ENCODE measurements at places on chromosomes 7 and 10.

GRCh38 chr10:51377070-51377931 is 303.0 kb downstream of the PRKG1 start:
- no peak for DNase-seq

DNA sequence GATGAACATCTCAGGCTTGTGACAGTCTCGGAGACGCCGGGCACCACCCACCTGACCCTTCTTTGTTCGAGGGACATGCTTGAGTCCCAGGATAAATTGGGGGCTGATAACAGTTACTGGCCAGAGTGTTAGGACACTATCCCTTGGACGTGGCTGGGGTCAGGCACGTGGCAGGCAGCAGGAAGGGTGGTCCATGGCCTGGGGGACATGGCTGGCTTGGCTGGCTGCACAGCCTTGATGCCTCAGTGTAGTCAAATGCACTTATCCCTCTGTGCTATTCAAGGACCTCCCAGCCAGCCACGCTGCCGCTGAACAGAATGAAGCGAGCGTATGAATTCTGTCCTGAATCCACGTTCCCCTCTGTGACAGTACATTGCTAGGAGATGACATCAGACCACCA is 662.0 kb upstream of the FOXK1 start:
- DNase-seq, result no peak

- no peak for DNase-seq
These were observed 24.4 kb upstream of the ANK3 start for GRCh38 chr10:60414111-60414510.

- DNase-seq, result no peak
These were observed 103.9 kb downstream of the GRID1 start for GRCh38 chr10:86262688-86263181.

- DNase-seq, result no peak
These were observed 26.6 kb upstream of the KAT6B start for GRCh38 chr10:74799721-74800221.

GRCh38 chr7:32318300-32319011 is 171.7 kb downstream of the LSM5 start:
- DNase-seq, result no peak

DNA sequence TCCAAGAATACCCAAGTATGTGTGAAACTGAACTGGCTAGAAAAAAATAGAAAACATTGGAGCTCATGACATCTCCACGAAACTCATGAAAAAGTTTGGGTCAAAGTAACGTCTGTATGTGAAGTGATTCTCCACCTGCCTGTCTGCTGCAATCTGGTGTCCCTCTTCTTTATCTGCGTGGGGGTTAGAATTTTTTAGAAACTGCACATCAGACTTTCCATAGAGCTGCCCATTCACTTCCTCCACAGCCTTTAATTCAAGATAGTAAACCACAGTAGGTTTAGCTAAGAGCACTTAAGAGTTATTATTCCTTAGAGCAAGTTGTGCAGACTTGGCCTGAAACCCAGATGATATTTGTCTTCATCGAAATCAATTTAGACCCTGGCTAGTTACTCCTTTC is 55.3 kb downstream of the SCIN start:
- DNase-seq, result no peak

GRCh38 chr10:13970236-13970956 is 360.3 kb downstream of the FRMD4A start:
- DNase-seq, result no peak

DNA sequence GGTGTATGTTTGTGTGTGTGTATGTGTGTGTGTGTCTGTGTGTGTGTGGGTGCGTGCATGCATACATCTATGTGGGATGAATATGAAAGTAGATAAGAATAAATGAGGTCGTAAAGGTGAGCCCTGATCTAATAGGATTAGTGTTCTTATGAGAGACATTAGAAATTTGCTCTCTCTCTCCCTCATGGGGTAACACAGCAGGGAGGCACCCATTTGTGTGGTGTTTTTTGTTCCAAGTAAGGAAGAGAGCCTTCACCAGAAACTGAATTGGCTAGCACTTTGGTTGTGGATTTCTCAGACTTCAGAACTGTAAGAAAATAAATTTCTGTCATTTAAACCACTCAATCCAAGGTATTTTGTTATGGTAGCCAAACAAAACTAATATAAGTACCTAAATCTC is 353.7 kb upstream of the CHRM2 start:
- DNase-seq, result no peak

DNA sequence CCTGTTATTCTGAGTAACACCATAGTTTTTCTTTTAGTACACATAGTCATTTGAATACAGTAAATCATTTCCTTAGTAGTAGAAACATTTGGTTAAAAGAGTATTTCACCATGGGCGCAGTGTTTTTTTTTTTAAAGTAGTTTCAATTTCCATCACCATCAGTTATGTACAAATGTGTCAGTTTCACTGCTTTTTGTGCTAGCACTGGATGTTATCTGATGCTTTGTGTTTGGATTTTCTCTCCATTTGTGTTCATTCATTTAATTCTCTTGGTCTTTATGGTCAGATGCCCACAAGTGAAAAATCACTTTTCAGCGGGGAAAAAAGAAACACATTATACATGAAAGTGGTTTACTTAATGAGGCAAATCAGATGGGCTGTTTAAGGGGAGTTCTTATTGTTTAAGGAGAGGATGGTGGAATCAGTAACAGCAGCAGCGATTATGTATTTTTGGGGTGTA is 16.0 kb upstream of the HK1 start:
- DNase-seq, result no peak

GRCh38 chr7:113444261-113444660 is 325.9 kb upstream of the SMIM30 start:
- no peak for DNase-seq

All from activated T-cell treated with anti-CD3 and anti-CD28 coated beads for 4 hours (primary cell).